NCI-H446 (cell line): ENCODE measurements at places on chromosomes 12 and 14.

- no peak for DNase-seq
These were observed 19.8 kb downstream of the ISM2 start for GRCh38 chr14:77478796-77479195.

DNA sequence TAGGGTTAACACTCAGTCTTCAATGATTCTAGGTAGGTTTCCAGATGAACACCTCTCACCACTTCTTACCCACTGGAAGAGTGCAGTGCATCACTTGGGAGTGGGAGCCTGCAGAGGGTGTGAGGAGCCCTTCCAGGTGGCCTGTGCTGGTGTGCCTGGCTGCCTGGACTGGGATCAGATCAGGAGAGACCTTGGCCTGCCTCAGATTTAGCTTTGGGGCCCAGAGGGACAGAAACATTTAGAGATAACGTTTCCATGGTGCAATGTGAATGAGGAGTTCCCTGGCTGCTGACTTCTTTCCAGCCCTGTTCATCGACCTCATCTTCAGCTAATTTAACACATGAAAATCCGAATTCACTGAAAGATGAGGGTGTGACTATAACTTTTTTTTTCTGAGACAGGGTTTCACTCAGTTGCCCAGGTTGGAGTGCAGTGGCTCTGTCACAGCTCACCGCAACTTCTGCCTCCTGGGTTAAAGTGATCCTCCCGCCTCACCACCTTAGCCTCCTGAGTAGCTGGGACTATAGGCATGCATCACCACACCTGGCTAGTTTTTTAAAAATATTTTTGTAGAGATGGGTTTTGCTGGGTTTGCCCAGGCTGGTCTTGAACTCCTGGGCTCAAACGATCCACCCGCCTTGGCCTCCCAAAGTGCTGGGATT is 53.6 kb downstream of the SUSD6 start:
- no peak for DNase-seq

GRCh38 chr12:132262256-132263060 is 66.9 kb downstream of the GALNT9 start:
- DNase-seq = no peak

GRCh38 chr14:105149146-105149781 is 19.3 kb downstream of the JAG2 start:
- DNase-seq = no peak

DNA sequence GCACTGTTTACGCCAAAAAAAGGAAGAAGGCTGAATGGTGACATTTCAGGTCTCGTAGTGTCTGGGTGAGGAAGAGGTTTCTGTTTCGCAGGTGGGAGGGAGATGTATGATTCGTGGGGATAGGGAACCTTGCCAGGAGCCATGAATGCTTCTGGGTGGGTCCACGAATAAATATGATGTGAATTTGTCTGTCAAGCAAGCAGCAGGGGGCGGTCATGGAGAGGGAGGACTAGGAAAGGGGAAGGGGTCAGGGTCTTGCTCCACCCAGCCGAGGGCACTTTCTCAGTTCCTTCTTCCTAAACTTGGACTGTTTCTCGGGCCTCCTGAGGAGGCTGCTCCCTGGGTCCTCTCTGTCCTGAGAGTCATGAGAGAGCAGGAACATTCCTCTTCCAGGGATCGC is 72.5 kb downstream of the LGMN start:
- no peak for DNase-seq

DNA sequence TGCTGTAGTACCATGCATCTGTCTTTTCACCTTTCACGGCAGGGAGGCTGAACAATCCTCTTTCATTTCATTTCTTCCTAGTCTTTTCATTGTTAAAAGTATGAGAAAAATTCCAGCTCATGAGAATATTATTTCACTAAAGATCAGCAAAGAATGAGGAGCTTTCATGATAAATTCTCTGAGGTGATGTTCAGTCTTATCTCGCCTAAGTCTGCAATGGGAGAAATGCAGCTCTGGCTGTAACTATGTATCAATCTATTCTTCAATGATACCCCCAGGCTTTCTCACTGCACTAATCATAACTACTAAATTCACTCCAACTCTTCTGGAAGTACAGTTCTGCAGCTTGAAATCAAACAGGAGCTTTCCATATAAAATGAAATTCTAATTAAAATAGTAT is 15.7 kb downstream of the FOXG1 start:
- no peak for DNase-seq

GRCh38 chr12:62466018-62466593 is 520 bp upstream of the MON2 start:
- peak; percentile 25 for DNase-seq

DNA sequence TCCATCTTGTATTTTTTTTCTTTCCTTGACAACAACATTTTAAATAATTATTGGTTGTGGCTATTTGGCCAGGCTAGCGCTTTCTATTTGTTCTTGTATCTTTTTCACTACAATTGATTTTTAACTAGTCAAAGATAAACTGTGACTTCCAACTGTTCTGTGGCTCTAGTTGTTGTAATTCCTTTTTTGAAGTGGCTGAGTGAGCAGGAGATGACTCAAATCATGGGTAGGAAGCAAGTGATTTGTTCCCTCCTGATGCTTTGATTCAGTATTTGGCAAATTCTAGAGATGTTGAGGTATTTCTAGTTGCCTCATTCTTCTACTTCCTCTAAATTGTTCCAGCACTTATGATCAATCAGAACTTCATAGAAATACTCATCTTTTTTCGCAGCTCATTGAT is 633.5 kb downstream of the RERGL start:
- no peak for DNase-seq

GRCh38 chr12:32031109-32031508 is 71.9 kb downstream of the RESF1 start:
- DNase-seq = no peak

- DNase-seq = no peak
These were observed 156.8 kb downstream of the PDZRN4 start for GRCh38 chr12:41344776-41345470.

GRCh38 chr14:95832012-95832411 is 44.6 kb upstream of the TUNAR start:
- DNase-seq = no peak

- DNase-seq = no peak
These were observed 46.6 kb downstream of the PRIMA1 start for GRCh38 chr14:93741556-93742230.

DNA sequence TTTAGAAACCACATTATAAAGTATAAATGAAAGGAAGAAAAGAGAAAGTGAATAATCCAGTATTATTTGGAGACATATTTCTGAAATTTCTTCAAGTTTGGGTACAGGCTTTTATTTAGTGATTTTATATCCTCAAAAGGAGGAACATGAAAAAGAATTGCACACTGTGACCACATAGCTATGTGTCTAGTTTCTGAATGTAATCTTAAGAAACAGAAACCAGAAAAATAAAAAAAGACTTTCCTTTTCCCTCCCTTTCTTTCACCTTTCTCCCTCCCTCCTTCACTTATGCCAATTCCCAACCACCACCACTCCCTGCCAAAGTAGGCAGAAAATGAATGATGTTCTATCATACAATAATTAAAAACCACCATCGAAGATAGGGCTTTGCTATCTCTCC is 189.6 kb downstream of the PRKD1 start:
- no peak for DNase-seq

DNA sequence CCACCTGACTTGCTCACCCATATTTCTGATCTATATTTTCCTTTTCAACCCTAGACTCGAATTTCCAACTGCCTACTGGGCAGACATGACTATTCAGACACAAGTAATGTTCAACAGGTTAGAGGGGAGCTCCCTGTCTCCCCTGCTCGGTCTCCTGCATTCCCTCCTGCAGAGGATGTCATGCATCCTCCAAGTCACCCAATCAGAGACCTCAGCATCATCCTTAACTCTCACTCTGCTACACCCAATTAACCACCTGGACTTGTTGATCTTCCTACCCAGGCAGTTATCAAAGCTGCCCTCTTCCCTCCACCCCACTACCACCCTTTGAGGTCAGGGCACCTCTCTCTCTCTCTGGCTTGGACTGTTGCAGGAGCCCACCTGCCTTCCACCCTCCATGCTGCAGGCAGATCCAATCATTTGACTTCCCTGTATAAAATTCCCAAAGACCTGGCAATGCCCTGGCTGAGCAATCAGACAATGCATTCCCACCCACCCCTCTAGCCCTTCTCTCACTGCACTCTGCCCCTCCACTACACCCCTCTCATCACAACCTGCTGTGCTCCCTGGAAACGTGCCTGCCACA is 10.9 kb downstream of the FAIM2 start:
- no peak for DNase-seq

DNA sequence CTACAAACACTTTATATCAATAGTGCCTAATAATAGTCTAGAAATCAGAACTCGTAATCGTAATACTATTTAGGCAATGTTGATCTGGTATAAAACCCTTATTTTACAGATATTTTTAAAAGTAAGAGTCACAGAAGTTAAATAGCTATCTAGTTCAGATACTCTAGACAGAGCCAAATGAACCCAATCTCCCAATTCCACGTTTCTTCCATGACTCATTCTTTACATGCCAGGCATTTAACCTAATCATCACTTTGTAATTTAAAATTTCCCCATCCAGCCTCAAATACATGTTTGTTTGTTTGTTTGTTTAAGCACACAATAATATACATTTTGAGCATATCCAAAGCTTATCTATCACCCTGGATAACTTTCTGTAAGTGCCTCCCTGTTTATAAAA is 36.4 kb upstream of the GARIN6 start:
- DNase-seq = no peak

- no peak for DNase-seq
These were observed 2.1 kb downstream of the CFAP73 start for GRCh38 chr12:113151655-113152054.

- no peak for DNase-seq
These were observed 972 bp downstream of the SAMD4A start for GRCh38 chr14:54567639-54568561.

DNA sequence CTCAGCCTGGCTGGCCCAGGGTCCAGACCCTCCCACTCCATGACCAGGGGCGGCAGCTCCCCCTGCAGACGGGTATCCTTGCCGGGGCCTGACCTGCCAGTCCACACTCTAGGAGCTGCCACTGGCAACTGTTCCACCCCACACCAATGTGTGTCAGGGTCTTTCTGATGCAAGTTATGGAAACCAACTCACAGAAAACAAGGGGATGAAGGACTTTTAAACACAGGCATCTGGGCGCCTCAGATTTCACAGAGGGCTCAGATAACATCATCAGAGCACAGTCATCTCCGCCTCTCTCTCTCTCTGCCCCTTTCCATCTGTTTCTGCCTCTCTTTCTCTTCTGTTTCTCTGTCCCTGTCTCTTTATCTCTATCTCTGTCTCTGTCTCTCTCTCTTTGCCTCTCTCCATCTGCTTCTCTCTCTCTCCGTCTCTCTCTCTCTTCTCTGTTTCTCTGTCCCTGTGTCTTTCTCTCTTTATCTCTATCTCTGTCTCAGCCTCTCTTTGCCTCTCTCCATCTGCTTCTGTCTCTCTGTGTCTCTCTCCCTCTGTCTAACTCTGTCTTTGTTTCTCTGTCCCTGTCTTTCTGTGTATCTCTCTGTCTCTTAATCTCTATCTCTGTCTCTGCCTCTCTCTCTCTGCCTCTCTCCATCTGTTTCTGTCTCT is 67.4 kb upstream of the FBRSL1 start:
- no peak for DNase-seq

GRCh38 chr12:4809449-4810218 is 89.4 kb downstream of the GALNT8 start:
- DNase-seq = no peak

- peak; percentile 54 for DNase-seq
These were observed 299.6 kb downstream of the PCNX1 start for GRCh38 chr14:71206766-71207371.

DNA sequence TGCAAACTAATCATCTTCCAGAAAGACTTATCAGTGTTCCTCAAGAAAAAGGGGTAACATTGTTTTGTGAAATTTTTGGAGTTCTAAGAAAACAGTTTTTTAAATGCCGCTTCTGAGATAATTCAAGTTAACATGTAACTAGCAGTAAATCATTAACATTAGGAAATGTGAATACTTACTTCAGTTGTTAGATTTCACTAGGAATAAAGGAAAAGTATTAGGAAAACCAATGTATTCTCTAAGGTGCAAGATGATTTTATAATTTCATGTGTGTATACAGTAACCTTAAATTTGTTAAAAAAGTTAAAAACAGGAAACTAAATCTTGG is 36.8 kb downstream of the PAPOLA start:
- no peak for DNase-seq

GRCh38 chr14:28754209-28754985 is 12.2 kb upstream of the FOXG1 start:
- DNase-seq = no peak

- no peak for DNase-seq
These were observed 390.7 kb downstream of the SYT1 start for GRCh38 chr12:79255288-79255687.

DNA sequence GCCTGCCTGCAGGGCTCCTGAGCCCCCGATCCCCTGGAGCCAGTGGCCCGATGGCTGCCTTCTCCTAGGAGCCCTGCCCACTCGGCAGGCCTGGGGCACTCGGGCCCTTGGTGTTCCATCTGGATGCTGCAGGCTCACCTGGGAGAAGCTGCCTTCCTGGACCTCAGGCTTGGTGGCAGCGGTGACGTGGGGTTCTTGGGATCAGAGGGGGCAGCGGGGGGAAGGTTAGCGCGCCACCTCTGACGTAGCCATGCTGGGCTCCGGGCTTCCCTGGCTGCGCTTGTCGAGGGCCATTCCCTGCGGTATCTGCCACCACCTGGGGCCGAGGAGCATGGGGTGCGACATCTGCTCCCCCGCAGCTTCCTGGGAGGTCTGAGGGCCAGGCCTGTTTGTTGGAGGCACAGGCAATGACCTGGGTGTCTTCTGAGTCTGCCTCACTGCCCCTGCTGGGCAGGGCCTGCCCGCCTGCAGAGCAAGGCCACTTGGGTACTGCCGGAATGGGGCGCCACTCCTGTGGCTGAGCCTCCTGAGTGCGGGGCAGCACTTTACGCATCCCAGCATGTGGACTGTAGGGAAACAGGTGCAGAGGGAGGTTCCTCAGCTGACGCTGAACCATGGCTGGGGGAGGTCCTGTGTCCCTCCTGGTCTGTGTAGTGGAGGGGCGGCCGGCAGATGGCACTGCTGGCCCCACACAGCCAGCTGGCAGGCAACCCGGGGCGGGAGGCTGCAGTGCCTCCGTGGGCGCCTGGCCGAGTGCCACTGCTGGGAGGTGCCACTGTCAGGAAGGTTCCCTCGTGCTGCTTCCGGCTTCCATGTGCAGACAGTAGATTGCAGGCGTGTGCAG is 20.3 kb downstream of the MTA1 start:
- peak; percentile 91 for DNase-seq

DNA sequence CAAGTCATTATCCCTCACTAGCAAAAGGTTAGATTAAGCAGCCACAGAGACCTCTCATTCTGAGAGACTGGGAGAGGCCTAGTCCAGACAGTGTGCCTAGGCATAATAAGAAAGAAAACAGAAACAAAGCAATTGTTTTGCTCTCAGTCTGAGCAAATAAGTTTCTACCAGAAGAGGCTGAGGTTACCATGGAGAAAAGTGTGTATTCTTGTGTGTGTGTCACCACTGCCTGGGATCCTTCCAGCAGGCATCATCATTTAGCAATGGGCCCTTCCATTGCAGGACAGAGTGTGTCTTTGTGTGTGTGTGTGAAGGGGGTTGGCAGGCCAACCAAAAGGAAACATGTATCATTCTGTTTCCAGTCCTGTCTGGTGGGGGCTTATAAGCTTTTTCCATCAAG is 3.7 kb downstream of the EFS start:
- DNase-seq = no peak
